Transverse colon (tissue), 4 donors: ENCODE measurements at places on chromosomes 2 and 18. TPM values are rescaled to one million over a fixed set of nuclear protein-coding genes. Genes with fewer than 3 reads are reported as not detected.

KIF3C gene
- total RNA-seq, result 3.2 TPM

MAPK4 gene
- total RNA-seq, result 1.6 TPM

AMER3 gene
- 0.27 TPM for total RNA-seq

FTCDNL1 gene
- not detected for total RNA-seq

GRP gene
- total RNA-seq, result not detected

APOB gene
- total RNA-seq, result 0.75 TPM

CD8B2 gene
- not detected for total RNA-seq

TUBA4B gene
- total RNA-seq, result not detected

ALKAL2 gene
- total RNA-seq, result 0.96 TPM

DSG1 gene
- total RNA-seq, result 0.16 TPM

DNA sequence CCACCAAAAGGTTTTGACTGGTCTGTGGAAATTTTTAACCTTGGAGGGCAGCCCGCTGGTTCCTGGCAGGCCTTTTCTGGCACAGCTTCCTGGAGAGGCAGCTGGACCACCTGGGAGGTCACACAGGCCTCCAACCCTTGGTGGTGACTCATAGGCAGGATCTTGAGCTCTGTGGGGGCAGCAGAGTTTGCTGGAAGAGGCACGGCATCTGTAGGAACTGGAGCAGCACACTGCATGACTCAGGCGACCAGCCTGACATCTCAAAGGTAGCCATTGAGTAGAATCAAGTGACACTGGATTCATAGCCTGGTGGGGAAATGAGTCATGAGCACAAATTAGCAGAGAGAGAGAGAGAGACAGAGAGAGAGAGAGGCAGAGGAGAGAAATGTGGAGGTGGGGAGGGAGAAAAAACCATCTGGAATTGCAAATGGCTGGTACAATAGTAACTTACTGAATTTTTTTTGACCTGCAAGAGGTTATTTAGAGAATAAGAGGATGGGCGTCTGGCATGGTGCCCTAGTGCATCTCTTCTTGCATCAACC lies 57.4 kb downstream of the TRPM8 start:
- H3K27me3 ChIP-seq, result no peaks in the 10 kb centered on the region
- no peak overlapping the region for H3K27ac ChIP-seq
- no peak overlapping the region for H3K4me3 ChIP-seq
- no peak for DNase-seq
- no peaks in the 10 kb centered on the region for H3K4me1 ChIP-seq

DNA sequence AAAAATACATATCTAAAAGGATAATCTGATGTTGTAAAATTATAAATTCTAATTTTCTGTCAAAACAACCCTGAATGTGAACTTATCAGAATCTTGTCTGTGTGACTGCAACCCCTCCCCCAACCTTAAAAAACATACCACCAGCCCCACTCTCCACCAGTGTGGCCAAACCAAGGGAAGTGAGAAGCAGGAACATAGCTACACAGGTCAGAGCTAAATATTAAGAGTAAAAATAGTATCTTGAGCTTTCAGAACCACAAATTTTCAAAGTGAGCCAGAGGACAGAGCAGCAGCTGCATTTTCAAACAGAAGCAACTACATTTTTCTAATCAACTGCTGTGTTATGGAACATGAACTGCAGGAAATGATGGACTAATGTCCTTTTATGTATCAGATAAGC lies 156.7 kb downstream of the SLC4A10 start:
- H3K4me3 ChIP-seq, result no peak overlapping the region
- H3K4me1 ChIP-seq, result peaks cover 3% of the 10 kb centered on the region
- DNase-seq, result no peak

- H3K27me3 ChIP-seq, result no peaks in the 10 kb centered on the region
- no peaks in the 10 kb centered on the region for H3K4me1 ChIP-seq
- H3K27ac ChIP-seq, result no peak overlapping the region
- no peak for DNase-seq
- H3K36me3 ChIP-seq, result no peaks in the 10 kb centered on the region
These were observed 372.2 kb upstream of the HS6ST1 start for GRCh38 chr2:128690869-128691268.

- no peaks in the 10 kb centered on the region for H3K27me3 ChIP-seq
- H3K4me1 ChIP-seq, result peaks cover 6% of the 10 kb centered on the region
- no peaks in the 10 kb centered on the region for H3K36me3 ChIP-seq
- no peak for DNase-seq
These were observed 62.9 kb downstream of the RPL31 start for GRCh38 chr2:101064868-101065549.

DNA sequence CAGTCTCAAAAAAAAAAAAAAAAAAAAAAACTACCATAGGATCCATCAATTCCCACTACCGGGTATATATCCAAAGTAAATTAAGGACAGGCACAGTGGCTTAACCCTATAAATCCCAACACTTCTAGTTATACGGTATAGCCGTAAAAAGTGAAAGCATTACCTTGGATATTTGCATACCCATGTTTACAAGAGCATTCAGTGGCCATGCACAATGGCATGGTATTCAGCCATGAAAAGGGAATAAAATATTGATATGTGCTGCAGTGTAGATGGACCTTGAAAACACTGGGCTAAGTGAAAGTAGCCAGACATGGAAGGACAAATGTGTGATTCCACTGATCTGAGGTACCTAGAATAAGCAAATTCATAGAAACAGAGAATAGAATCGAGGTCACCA lies 111.8 kb upstream of the CAB39 start:
- no peaks in the 10 kb centered on the region for H3K4me1 ChIP-seq
- no peak overlapping the region for H3K27ac ChIP-seq
- H3K4me3 ChIP-seq, result no peak overlapping the region
- H3K36me3 ChIP-seq, result no peaks in the 10 kb centered on the region
- no peak for DNase-seq
- H3K27me3 ChIP-seq, result no peaks in the 10 kb centered on the region

DNA sequence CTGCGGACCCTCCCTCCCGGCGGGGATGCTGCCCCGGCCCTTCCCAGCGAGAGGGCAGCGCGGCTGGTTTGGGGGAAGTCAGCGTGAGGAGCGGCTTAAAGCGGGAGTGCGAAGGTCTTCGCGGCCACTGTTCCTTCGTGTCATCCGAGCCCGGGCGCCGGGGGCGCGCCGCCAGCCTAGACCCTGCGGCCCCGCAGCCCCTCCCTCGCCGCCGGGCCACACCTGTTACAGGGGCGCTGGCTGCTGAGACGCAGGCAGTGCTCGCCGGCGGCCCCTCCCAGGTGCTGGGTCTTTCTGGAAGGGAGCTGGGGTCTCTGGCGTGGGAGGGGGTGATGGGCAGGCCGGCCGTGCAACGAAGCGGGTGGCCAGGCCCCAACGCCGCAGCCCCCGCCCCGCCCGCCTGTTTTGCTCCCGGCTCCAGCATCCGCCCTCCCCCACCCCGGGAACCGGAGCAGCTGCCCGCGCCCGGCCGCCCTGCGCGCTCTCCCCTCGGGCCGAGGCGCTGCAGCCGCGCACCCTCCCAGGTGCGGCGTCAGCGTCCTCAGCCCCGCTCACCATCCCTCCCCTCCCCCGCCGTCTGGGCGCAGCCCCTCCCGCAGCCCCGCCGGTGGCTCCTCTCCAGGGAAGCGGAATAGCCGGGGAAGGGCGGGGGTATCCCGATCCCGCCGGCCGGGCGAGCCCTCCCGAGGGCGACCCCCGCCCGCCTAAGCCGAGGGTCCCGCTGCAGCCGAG lies 727 bp downstream of the KIF1A start:
- no peaks in the 10 kb centered on the region for H3K36me3 ChIP-seq
- H3K4me1 ChIP-seq, result peaks cover 23% of the 10 kb centered on the region
- peaks cover 70% of the 10 kb centered on the region for H3K27me3 ChIP-seq
- no peak for DNase-seq
- no peak overlapping the region for H3K27ac ChIP-seq

DNA sequence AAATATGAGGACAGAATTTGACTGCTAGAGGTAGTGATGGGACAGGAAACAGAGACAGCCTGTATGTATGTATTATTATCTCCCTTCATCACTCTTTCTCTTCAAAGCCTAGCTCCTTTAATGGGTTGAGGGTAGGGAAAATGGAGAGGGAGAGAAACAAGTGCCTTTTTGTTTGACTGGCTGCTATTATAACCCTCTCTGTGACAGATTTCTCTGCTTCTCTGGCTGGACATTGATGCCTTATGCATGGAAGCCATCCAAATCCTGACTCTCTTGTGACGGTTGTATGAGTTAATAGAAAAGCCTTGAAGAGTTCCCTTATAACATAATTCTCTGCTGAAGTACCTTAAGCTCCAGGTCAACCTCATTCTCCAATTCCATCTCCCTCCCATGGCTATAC lies 118.5 kb upstream of the COL5A2 start:
- no peaks in the 10 kb centered on the region for H3K36me3 ChIP-seq
- no peaks in the 10 kb centered on the region for H3K27me3 ChIP-seq
- no peaks in the 10 kb centered on the region for H3K4me1 ChIP-seq
- no peak overlapping the region for H3K4me3 ChIP-seq
- DNase-seq, result no peak

GRCh38 chr2:168731616-168732015 lies 70.8 kb upstream of the NOSTRIN start:
- H3K4me3 ChIP-seq, result no peak overlapping the region
- H3K27me3 ChIP-seq, result no peaks in the 10 kb centered on the region
- no peak for DNase-seq
- H3K27ac ChIP-seq, result no peak overlapping the region

- H3K36me3 ChIP-seq, result no peaks in the 10 kb centered on the region
- H3K27me3 ChIP-seq, result no peaks in the 10 kb centered on the region
- H3K4me3 ChIP-seq, result no peak overlapping the region
- no peak for DNase-seq
- no peaks in the 10 kb centered on the region for H3K4me1 ChIP-seq
These were observed 815.0 kb upstream of the ID2 start for GRCh38 chr2:7866825-7867224.

DNA sequence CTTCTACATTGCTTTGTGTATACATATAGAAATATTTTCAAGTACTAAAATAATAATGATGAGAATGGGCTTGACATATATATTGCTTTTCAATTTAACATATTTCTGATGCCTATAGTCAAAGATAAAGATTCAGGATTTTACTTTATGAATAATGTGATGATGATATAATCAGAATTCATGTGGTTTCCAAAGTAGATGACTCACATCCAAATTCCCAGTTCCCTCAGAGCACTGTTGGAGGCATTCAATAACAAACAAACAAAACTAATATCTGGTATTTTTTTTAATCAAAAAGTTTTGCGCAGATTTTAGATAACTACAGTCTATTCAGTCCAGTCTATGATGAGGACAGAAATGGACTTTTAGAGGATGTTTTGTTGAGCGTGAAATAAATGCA lies 2094.5 kb upstream of the CELF4 start:
- no peaks in the 10 kb centered on the region for H3K4me1 ChIP-seq
- no peaks in the 10 kb centered on the region for H3K27me3 ChIP-seq
- no peak for DNase-seq
- H3K27ac ChIP-seq, result no peak overlapping the region
- no peaks in the 10 kb centered on the region for H3K36me3 ChIP-seq
- H3K4me3 ChIP-seq, result no peak overlapping the region

DNA sequence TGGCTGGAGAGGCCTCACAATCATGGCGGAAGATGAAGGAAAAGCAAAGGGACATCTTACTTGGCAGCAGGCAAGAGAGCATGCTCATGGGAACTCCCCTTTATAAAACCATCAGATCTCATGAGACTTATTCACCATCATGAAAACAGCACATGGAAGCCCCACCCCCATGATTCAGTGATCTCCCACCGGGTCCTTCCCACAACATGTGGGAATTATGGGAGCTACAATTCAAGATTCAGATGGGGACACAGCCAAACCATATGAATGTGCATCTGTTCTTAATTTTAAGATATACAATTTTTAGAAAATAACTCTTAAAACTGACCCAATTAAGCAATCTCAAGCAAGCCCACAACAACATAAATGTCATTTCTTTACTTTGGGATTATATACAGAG lies 12.6 kb downstream of the C18orf63 start:
- H3K27me3 ChIP-seq, result no peaks in the 10 kb centered on the region
- H3K27ac ChIP-seq, result no peak overlapping the region
- no peak overlapping the region for H3K4me3 ChIP-seq
- no peak for DNase-seq

- H3K27ac ChIP-seq, result peak overlapping the region; percentile 91
- no peaks in the 10 kb centered on the region for H3K36me3 ChIP-seq
These were observed 766 bp downstream of the MFF start for GRCh38 chr2:227325839-227326195.

GRCh38 chr2:24261441-24261840 lies 86.6 kb downstream of the FAM228A start:
- H3K27me3 ChIP-seq, result no peaks in the 10 kb centered on the region
- peaks cover 1% of the 10 kb centered on the region for H3K36me3 ChIP-seq
- no peaks in the 10 kb centered on the region for H3K4me1 ChIP-seq

GRCh38 chr18:60965856-60966255 lies 367.4 kb upstream of the CDH20 start:
- no peaks in the 10 kb centered on the region for H3K36me3 ChIP-seq
- H3K27me3 ChIP-seq, result no peaks in the 10 kb centered on the region
- no peaks in the 10 kb centered on the region for H3K4me1 ChIP-seq
- no peak for DNase-seq
- H3K27ac ChIP-seq, result no peak overlapping the region

- no peak overlapping the region for H3K27ac ChIP-seq
- no peaks in the 10 kb centered on the region for H3K4me1 ChIP-seq
- no peaks in the 10 kb centered on the region for H3K36me3 ChIP-seq
- H3K4me3 ChIP-seq, result no peak overlapping the region
- H3K27me3 ChIP-seq, result no peaks in the 10 kb centered on the region
- no peak for DNase-seq
These were observed 117.6 kb upstream of the SPATS2L start for GRCh38 chr2:200188876-200189275.

DNA sequence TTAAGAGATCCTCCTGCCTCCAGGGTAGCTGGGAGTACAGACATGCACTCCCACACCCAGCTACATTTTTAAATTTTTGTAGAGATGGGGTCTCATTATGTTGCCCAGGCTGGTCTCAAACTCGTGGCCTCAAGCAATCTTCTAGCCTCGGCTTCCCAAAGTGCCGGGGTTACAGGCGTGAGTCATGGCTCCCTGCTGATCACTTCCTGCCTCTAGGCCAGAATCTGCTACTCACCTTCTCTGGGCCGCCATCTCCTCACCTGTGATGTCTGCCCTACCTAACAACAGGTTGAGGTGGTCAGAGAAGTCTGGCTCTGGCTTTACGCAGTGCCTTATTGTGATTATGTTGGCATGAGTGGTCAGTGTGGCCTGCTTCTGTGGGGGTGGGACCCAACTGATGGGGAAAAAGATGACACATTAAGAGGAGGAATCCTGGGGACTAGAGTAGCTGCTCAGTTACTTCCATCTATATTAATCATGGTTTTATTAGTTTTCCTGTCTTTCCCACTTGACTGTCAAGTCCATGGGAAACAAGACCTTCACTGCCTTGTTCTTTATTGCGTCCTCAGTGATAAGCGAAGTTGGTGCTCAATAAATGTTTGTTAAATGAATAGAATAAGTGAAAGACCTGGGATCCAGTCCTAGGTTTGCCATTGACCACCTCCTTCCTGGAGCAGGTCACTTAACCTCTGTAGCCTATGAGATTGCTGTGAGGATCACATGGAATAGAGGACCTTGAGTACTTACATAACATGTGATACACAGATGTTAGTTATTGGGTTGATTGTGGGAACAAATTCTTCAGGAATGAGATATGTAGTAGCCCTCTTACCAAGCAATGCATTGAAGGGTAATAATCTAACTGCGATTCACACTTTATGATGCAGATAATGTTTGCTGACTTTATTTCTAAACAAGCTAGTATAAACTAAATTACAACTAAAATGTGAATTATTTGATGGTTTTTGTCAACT lies 15.7 kb downstream of the KCTD1 start:
- H3K27ac ChIP-seq, result no peak overlapping the region
- no peaks in the 10 kb centered on the region for H3K27me3 ChIP-seq
- no peak overlapping the region for H3K4me3 ChIP-seq
- no peak for DNase-seq
- no peaks in the 10 kb centered on the region for H3K36me3 ChIP-seq
